Small intestine (tissue), 16 donors: ENCODE measurements at places on chromosomes 4 and X.

GRCh38 chr4:81030061-81030980 is at the start of gene BMP3:
TSS of gene BMP3 (plus strand) at chr4:81030708. CDS start at chr4:81031285, 577 bp downstream.
- peak within 1 kb of the TSS; percentile 34 for H3K4me3 ChIP-seq
- H3K36me3 ChIP-seq, result no peaks in the 10 kb centered on the region
- H3K27ac ChIP-seq, result peak within 1 kb of the TSS; percentile 55
- peaks cover 4% of the 10 kb centered on the region for H3K4me1 ChIP-seq

DNA sequence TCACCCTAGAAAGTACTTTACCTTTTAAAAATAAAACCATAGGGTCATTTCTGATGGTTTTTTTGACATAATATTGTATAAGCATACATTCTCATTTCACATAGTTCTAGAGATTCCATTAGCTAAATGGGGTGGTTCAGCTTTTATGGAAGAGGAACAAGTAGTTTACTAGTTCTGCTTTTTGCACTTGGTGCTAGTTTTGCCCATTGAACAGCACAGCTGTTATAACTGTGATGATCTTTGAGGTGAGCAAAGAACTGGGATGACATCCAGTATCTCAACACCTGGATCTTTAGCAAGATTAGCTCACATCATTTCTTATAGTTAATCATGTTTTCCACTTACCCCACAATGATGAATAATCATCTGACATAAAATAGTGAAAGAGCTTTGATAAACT is 40.9 kb downstream of the MOB1B start:
- no peaks in the 10 kb centered on the region for H3K4me1 ChIP-seq
- H3K36me3 ChIP-seq, result peaks cover 7% of the 10 kb centered on the region
- no peak overlapping the region for H3K4me3 ChIP-seq
- no peaks in the 10 kb centered on the region for H3K27me3 ChIP-seq
- no peak for DNase-seq
- no peak overlapping the region for H3K27ac ChIP-seq

DNA sequence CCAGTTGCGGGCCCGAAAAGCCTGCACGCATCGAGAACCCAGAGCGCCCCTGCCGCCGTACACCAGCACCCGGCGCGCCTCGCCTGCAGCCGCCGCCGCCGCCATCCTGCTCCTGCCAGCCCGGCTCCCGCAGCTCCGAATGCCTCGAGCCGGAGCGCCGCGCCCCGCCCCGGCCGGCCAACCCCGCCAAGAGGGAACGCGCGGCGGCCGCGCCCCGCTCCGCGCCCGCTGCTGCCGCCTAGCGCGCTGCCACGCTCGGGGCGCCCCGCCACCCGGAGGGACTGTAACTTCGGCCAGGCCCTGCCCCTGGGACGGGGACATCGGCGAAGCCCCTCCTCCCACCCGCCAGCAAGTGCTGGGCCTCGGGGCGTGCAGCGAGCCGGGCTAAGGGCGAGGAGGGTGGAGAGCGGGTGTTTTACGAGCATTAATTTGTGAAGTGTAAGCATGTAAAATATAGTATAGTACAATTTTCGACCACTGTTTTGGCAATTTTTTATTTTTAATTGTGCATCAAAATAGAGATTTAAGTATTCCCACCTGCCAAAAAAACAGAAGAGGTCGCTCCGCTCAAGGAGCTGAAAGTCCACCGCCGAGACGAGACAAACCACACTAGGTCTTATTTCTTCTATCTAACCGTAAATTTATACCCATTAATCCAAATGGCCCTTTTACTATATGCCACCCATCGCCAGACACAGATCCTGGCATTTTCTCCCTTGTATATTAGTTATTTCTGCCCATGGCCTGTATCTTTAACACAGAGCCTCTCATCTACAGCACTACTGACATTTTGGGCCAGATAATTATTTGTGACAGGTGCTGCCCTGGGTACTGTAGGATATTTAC is at the start of gene QDPR:
Gene QDPR (minus strand): TSS at position 141 of the 846 bp plus-strand sequence. CDS start 36 bp downstream, at position 105.
- peak; percentile 90 for DNase-seq
- H3K4me1 ChIP-seq, result peaks cover 32% of the 10 kb centered on the region
- no peaks in the 10 kb centered on the region for H3K27me3 ChIP-seq
- peak within 1 kb of the TSS; percentile 60 for H3K4me3 ChIP-seq
- peak within 1 kb of the TSS; percentile 71 for H3K27ac ChIP-seq

DNA sequence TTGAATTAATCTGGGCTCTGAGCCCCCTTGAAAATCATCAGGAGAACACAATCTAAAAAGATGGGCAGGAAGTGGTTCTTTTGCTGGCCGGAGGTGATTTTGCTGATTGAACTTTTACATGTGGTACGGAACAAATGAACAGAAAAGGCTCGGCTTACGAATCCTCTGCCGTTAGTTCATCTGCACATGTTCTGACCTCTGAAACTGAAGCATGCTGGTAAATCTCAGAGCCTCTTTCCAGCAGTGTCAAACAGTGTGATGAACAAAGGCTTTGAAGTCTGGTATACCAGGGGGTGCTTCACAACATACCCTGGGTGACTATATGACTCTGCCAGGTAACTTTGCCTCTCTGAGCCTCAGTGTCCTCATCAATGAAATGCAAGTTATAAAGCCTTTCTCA is 194.2 kb upstream of the C1QTNF7 start:
- no peak for DNase-seq
- H3K4me1 ChIP-seq, result no peaks in the 10 kb centered on the region
- H3K36me3 ChIP-seq, result no peaks in the 10 kb centered on the region
- no peak overlapping the region for H3K4me3 ChIP-seq
- H3K27ac ChIP-seq, result no peak overlapping the region
- H3K27me3 ChIP-seq, result no peaks in the 10 kb centered on the region

DNA sequence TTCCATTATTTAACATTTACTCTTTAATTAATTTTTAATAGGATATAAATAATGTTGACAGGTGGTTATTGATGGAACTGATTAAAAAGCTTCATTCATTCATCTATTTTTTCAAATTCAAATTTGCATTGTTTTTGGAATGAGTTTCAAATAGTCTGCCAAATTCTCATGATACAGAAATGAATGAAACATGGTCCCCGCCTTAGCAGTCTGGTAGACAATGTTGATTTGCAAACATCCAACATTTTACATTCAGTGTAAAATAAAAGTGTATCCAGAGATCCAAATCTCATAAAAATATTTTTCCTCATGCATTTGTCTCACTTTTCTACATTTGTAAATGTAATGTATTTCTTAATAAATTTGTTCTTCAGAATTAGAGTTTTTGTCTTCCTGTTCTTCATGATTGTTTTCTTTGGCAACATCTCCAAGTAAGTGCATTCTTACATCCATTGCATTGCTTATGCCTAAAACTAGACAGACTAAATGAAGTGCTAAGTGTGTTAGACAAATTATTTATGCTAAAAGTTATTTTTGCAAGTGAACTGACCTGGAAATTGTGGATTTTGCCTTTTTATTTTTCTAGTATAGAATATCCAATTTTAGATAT is 142.3 kb downstream of the PCDH18 start:
- no peak for DNase-seq
- H3K4me1 ChIP-seq, result no peaks in the 10 kb centered on the region
- H3K4me3 ChIP-seq, result no peak overlapping the region
- H3K36me3 ChIP-seq, result no peaks in the 10 kb centered on the region

DNA sequence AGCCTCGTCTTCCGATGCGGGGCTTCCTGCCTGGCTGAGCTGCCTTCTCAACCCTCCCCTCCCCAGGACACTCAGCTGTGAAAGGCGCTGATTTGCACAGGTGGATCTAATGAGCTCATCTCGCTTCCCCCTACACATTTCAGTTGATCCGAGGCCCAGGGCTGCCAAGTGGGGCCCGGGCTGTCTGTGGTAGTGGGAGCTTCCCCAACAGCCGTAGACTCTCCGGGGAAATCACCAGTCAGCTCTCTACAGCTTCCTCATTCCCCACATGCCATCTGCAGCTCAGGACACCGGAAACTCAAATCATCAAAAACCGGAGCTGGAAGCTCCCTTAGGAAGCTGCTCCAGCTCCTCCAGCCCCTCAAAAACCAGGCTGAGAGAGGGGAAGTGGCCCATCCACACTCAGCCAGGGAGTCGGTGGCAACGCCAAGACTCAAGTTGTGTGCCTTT is 56.2 kb downstream of the SMIM20 start:
- no peaks in the 10 kb centered on the region for H3K36me3 ChIP-seq
- H3K4me1 ChIP-seq, result no peaks in the 10 kb centered on the region
- DNase-seq, result no peak
- no peaks in the 10 kb centered on the region for H3K27me3 ChIP-seq
- no peak overlapping the region for H3K4me3 ChIP-seq

DNA sequence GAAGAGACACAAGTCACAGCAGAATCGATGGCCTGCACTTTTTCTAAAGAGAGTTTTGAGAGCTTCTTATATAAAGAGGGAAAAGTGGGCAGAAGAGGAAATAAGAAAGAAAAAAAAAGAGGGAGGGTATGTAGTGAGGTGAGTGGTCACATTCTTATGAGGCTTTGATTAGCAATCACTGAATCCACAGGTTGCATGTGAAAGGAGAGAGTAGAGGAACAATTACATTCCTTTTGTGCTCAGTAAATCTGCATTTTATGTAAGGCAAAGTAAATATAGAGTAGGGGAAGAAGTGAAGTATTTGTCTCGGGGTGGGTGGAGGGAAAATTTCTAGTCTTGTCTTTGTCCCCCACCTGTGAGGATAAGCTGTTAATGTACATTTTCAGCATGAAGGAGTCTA is 26.8 kb upstream of the MBTPS2 start:
- H3K27ac ChIP-seq, result no peak overlapping the region
- DNase-seq, result no peak
- no peaks in the 10 kb centered on the region for H3K4me1 ChIP-seq

- H3K4me3 ChIP-seq, result peak overlapping the region; percentile 29
- peak; percentile 63 for DNase-seq
- H3K4me1 ChIP-seq, result no peaks in the 10 kb centered on the region
- peak overlapping the region; percentile 20 for H3K27ac ChIP-seq
- H3K36me3 ChIP-seq, result peaks cover 20% of the 10 kb centered on the region
Observed at GRCh38 chr4:150579551-150580234, 2.3 kb upstream of the MAB21L2 start.

DNA sequence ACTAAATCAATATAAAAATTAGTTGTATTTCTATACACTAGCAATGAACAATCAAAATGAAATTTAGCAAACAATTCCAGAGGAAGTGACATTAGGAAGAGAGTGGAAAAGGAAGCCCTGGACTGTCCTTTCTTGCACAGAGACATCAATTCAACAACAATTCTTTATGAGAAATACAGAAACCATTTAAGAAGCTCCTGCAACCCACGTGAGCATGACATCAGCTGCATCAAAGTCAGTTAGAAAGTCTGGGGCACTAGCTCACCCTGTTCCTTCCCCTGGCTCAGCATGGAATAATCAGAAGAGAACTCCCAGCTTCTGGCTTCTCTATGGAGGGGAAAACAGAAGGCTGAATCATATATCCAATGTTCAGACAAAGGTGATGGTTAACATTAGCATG is 48.6 kb upstream of the STARD8 start:
- H3K4me1 ChIP-seq, result no peaks in the 10 kb centered on the region
- no peak overlapping the region for H3K4me3 ChIP-seq
- no peaks in the 10 kb centered on the region for H3K27me3 ChIP-seq
- H3K36me3 ChIP-seq, result no peaks in the 10 kb centered on the region

DNA sequence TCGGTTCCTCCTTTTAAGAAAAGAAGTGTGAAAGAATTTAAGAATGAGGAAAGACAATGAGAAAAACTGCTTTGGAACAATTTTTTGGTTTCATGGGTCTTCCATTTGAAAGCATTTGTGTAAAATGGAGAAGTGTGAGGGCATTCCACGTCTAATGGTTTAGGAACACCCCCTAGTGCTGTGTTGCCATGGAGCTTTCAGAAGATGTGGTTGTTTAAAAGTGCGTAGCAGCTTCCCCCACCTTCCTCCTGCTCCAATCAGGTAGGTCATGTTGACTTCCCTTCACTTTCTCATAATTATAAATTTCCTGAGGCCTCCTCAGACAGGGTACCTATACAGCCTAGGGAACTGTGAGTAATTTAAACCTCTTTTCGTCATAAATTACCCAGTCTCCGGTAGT is 50.0 kb downstream of the UGT2B10 start:
- H3K36me3 ChIP-seq, result no peaks in the 10 kb centered on the region
- H3K4me1 ChIP-seq, result no peaks in the 10 kb centered on the region
- DNase-seq, result no peak
- H3K4me3 ChIP-seq, result no peak overlapping the region
- H3K27ac ChIP-seq, result peak overlapping the region; percentile 48

DNA sequence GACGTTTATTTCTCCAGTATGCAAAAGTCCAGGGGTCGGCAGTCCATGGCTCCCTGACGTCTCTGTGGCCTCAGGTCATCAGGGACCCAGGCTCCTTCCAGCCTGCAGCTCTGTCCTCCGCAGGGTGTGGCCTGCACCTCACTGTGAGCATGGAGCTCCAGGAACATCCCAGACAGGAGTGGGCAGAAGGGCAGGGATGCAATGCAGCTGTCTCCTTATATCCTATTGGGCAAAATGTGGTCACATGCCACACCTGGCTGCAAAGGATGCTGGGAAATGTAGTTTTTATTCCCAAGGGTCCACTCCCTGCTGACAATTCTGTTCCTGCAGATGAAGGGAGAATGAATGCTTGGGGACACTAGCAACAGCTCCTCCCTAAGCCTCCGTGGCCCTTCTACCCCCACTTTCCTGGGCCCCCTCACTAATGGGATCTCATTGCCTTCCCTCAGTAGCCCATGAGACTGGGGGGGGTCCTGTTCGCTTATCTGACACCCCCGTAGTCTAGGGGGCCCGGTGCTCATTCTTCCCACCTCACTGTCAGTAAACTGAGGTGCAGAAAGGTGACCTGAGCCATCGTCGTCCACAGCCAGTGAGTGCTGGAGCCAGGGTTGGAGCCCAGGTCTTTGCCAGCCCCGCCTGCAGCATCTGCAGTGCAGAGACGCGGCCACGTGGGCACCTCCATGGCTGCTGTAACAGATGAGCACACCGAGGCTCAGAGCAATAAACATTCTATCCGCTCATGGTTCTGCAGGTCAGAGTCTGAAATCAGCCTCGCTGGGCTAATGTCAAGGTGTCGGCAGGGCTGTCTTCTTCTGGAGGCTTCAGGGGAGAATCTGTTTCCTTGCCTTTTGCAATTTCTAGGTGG is 5.9 kb upstream of the GRPEL1 start:
- no peaks in the 10 kb centered on the region for H3K36me3 ChIP-seq
- no peak overlapping the region for H3K4me3 ChIP-seq
- H3K27me3 ChIP-seq, result no peaks in the 10 kb centered on the region
- no peak overlapping the region for H3K27ac ChIP-seq

DNA sequence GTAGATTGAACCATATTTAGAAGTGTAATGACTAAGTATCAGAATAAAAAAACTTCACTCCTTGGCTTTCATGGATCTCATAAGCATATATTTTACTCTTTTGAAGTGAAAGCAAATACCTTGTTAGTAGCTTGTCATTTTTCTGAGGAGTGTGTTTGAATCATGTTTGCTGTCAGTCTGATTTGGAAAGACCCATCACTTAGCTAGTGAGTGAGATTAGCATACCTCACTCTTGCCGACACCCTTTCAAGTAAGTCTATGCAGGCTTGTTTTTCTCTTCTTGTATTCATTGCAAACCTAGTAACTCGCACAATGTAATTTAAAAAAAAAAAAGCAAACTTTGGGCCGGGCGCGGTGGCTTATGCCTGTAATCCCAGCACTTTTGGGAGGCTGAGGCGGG is 360.0 kb downstream of the ARHGAP24 start:
- no peaks in the 10 kb centered on the region for H3K36me3 ChIP-seq
- no peaks in the 10 kb centered on the region for H3K4me1 ChIP-seq
- no peak overlapping the region for H3K27ac ChIP-seq
- H3K4me3 ChIP-seq, result no peak overlapping the region
- no peaks in the 10 kb centered on the region for H3K27me3 ChIP-seq
